Sigmoid colon (tissue), 7 donors: ENCODE measurements at places on chromosomes 13 and 19. TPM values are rescaled to one million over a fixed set of nuclear protein-coding genes. Genes with fewer than 3 reads are reported as not detected.

DNA sequence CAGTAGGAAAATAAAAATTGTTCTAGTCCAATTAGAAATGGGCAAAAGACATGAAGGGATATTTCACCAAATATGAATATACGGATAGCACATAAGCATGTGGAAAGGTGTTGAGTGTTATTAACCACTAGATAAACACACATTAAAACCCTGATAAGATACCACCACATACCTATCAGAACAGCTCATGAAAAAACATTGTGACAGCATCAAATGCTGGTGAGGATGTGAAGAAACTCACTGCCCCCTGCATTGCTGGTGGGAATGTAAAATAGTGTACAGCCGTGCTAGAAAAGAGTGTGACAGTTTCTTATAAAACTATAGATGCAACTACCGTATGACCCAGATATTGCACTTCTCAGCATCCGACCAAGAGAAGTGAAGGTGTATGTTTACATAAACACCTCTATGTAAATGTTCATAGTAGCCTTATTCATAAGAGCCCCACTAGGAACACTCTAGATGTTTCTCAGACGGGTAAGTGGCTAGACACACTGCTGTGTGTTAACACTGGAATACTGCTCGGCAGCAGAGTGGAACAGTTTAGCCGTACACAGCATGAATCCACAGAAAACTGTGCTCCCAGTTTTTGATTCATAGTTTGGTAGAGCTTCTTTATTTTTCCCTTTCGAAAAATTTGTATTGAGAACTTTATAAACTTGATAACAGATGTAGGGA lies 321.1 kb downstream of the MYO16 start:
- no peaks in the 10 kb centered on the region for H3K36me3 ChIP-seq
- H3K27me3 ChIP-seq = no peaks in the 10 kb centered on the region
- no peak overlapping the region for H3K4me3 ChIP-seq
- no peaks in the 10 kb centered on the region for H3K4me1 ChIP-seq

MEDAG gene
- 18.0 TPM for polyA plus RNA-seq

DNA sequence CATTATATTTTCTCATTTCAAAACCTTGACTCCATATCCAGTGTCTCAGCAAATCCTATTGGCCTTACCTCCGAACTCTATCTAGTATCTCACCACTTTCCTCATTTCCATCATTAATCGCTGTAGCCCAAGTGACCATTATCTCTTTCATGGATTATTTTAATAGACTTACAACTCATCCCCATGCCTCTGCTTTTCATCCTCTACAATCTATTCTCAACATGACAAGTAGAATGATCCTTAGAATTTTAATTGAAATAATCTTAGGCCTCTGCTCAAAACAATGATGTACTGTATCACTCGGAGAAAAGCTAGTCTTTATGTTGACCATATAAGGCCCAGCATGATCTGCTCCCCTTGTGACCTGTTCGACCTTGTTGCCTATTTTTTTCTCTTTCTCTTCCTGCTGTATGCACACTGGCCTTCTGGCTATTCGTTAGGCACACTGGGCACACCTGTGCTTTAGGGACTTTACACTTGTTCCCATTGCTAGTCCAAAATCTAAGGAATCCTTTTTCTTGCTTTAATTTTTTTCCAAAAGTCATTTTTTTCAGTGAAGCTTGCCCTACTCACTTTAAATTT lies 21.4 kb downstream of the DNAJC15 start:
- no peak overlapping the region for H3K4me3 ChIP-seq
- no peaks in the 10 kb centered on the region for H3K27me3 ChIP-seq
- DNase-seq = no peak
- no peaks in the 10 kb centered on the region for H3K36me3 ChIP-seq

DNA sequence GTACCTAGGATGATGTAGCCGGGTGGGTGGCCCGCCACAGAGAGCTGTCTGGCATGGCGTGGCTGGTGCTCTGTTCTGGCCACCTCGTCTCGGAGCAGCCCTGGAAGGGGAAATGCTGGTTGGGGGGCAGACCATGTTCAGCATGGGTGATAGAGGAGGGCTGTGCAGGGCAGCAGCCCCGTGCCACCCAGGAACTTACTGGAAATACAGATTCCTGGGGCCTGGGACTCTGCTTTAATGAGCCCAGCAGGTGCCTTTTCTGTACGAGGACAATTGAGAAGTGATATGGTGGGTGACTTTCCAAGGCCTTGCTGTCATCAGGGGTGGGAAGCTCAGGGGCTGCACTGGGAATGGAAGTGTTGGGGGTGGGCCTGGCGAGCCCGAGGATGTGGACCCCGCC lies 24.7 kb downstream of the SMARCA4 start:
- no peak for DNase-seq
- no peak overlapping the region for H3K27ac ChIP-seq
- H3K4me1 ChIP-seq = no peaks in the 10 kb centered on the region
- peaks cover 8% of the 10 kb centered on the region for H3K36me3 ChIP-seq
- H3K27me3 ChIP-seq = no peaks in the 10 kb centered on the region

DNA sequence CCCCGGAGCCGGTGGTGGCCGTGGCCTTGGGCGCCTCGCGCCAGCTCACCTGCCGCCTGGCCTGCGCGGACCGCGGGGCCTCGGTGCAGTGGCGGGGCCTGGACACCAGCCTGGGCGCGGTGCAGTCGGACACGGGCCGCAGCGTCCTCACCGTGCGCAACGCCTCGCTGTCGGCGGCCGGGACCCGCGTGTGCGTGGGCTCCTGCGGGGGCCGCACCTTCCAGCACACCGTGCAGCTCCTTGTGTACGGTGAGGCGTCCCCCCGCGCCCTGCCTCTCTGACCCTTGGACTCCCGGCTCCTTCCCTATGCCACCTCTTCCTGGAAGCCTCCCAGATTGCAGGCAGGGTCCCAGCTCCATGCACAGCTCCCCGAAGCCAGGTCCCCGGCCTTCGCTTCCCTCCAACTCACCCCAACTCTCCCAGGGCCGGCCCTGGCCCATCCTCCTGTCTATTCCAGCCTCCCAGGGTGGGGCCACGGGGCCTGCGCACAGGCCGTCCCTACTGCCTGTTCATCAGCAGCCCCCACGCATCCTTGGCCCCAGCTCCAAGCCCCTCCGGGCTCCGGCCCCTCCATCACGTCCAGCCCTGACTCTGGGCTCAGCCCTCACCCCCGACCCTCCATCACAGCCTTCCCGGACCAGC lies 1.7 kb downstream of the MADCAM1 start:
- H3K27ac ChIP-seq = no peak overlapping the region
- no peaks in the 10 kb centered on the region for H3K36me3 ChIP-seq
- no peaks in the 10 kb centered on the region for H3K4me1 ChIP-seq
- H3K27me3 ChIP-seq = peaks cover 35% of the 10 kb centered on the region
- no peak for DNase-seq

DNA sequence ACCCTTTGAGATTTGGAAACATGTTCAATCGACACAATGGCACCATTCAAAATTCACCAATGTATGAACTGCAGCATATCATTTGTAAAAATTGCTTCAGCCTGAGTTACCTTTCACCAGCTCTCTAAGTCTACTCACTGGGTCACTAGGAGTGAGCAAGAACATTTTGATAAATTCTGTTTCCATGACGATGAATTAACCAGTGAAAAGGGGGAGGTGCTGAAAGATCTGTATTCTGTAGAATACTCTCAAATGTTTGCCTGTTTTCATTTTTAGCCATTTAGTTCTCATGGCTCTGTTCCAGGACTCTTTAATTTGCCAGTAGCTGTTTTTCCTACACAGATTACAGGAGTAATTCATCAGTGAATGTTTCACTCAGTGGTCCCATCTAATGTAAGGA lies 883.4 kb downstream of the DIAPH3 start:
- no peaks in the 10 kb centered on the region for H3K27me3 ChIP-seq
- H3K36me3 ChIP-seq = no peaks in the 10 kb centered on the region
- DNase-seq = no peak
- H3K4me1 ChIP-seq = no peaks in the 10 kb centered on the region
- H3K4me3 ChIP-seq = no peak overlapping the region

SOHLH2 gene
- polyA plus RNA-seq = 0.06 TPM

CCDC70 gene
- not detected for polyA plus RNA-seq

FUT3 gene
- polyA plus RNA-seq = 34.4 TPM

PRTN3 gene
- polyA plus RNA-seq = not detected

NDFIP2 gene
- 33.6 TPM for polyA plus RNA-seq

ASPDH gene
- not detected for polyA plus RNA-seq

- no peak overlapping the region for H3K27ac ChIP-seq
- H3K27me3 ChIP-seq = no peaks in the 10 kb centered on the region
- H3K4me1 ChIP-seq = peaks cover 28% of the 10 kb centered on the region
Observed at GRCh38 chr13:24284889-24285565, 24.4 kb upstream of the C1QTNF9 start.
